ENCODE measurements at places on chromosomes 6 and 20. TPM values are rescaled to one million over a fixed set of nuclear protein-coding genes. Genes with fewer than 3 reads are reported as not detected.

The ITPA gene
- total RNA-seq = 38.5 TPM

The HLA-DQA2 gene
- total RNA-seq = not detected

The ECT2L gene
- not detected for total RNA-seq

The GPR6 gene
- total RNA-seq = not detected

The EIF2S2 gene
- total RNA-seq = 48.6 TPM

The CD40 gene
- 1.7 TPM for total RNA-seq

The TTLL9 gene
- not detected for total RNA-seq

The FAM83C gene
- total RNA-seq = not detected

The SASH1 gene
- 0.24 TPM for total RNA-seq

The COL11A2 gene
- 0.93 TPM for total RNA-seq

- H3K27ac ChIP-seq = no peak overlapping the region
- no peaks in the 10 kb centered on the region for H3K27me3 ChIP-seq
- DNase-seq = no peak
- H3K36me3 ChIP-seq = no peaks in the 10 kb centered on the region
- no peak overlapping the region for H3K4me3 ChIP-seq
Observed at GRCh38 chr20:39359981-39360620, 398.0 kb downstream of the DHX35 start.

DNA sequence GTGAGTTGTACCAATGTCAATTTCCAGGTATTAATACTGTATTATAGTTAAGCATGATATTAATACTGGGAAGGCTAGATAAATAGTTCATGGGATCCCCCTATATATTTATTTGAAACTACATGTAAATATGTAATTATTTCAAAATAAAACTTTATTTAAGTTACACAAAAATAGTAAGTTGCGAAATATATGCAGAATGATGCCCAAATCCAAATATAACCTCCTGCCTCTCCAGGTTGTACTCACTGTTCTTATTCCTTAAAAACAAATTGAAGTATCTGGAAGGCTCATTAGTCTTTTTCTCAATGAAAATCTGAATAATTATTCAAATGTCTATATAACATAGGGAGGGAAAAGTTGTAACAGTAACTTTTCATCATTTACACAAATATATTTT lies 161.9 kb upstream of the DEFB112 start:
- no peak overlapping the region for H3K4me3 ChIP-seq
- H3K4me1 ChIP-seq = no peaks in the 10 kb centered on the region
- no peak for DNase-seq
- H3K36me3 ChIP-seq = no peaks in the 10 kb centered on the region
- no peaks in the 10 kb centered on the region for H3K27me3 ChIP-seq

DNA sequence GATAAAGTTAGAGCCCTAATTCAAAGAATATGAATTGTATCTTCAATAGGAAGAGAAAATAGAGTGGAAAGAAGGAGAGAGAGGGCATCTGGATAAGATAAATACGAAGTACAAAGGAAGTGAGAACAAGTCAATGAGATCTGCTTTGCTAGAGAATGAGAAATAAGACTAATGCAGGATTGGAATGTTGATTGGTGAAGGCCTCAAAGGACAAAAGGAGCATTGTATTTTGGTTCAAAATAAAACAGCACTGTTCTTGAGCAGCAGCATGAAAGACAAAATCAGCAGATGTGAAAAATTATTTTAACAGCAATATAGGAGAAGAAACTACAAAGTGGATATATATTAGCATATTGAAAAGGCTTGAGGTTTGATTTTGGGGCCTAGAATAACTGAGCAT lies 5.1 kb upstream of the TMEM244 start:
- no peak overlapping the region for H3K27ac ChIP-seq
- no peaks in the 10 kb centered on the region for H3K4me1 ChIP-seq
- DNase-seq = no peak
- no peaks in the 10 kb centered on the region for H3K27me3 ChIP-seq
- H3K4me3 ChIP-seq = no peak overlapping the region
- no peaks in the 10 kb centered on the region for H3K36me3 ChIP-seq

- H3K27me3 ChIP-seq = no peaks in the 10 kb centered on the region
- DNase-seq = no peak
- H3K36me3 ChIP-seq = no peaks in the 10 kb centered on the region
- H3K27ac ChIP-seq = no peak overlapping the region
Observed at GRCh38 chr6:37551867-37552266, 52.2 kb upstream of the CCDC167 start.

- DNase-seq = no peak
- H3K27me3 ChIP-seq = peaks cover 4% of the 10 kb centered on the region
- no peak within 1 kb of the TSS for H3K27ac ChIP-seq
- H3K36me3 ChIP-seq = no peaks in the 10 kb centered on the region
- H3K4me3 ChIP-seq = peak within 1 kb of the TSS; percentile 44
Observed at GRCh38 chr6:35213824-35214756, at the start of gene SCUBE3. Gene SCUBE3, plus strand, starts transcription at chr6:35213956. Its CDS starts 463 bp downstream, at chr6:35214419.

GRCh38 chr20:43209831-43210230 lies 20.1 kb upstream of the PTPRT start:
- H3K36me3 ChIP-seq = no peaks in the 10 kb centered on the region
- H3K27ac ChIP-seq = no peak overlapping the region
- DNase-seq = no peak
- no peaks in the 10 kb centered on the region for H3K4me1 ChIP-seq
- no peaks in the 10 kb centered on the region for H3K27me3 ChIP-seq

DNA sequence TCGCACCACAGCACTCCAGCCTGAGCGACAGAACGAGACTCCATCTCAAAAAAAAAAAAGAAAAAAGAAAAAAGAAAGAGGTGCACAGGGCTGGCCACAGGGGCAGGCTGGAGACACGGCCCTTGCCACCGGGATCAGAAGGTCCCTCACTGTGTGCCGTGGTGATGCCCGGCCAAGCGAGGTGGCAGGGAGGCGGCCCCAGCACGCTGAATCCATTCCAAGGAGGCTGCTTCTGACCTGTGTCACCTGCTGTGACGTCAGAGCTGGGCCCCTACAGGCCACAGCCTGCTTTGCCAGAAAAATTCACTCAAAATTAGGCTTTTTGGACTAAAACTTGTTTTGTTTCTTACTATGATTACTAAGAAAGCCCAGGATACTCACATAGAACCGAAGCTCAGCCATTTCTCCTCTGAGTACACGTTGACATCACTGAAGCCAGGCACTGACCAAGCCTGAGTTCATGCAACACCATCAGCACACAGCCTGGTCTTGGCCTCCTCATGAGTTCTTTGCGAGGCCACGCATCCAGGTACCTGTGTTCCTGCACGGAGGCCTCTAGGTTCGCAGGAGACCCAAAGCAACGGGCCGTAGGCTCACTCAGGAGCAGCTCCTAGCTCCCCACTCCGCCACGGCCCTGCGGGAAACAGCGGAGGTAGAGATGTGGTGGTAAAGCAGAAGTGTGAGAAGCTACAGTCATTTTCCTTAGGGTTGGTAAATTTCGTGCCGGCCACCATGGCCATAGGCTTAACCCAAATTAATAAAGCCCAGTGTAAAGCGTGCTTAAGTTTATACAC lies 67.8 kb downstream of the THBS2 start:
- no peak for DNase-seq
- no peaks in the 10 kb centered on the region for H3K27me3 ChIP-seq
- H3K36me3 ChIP-seq = no peaks in the 10 kb centered on the region
- no peak overlapping the region for H3K27ac ChIP-seq
- no peaks in the 10 kb centered on the region for H3K4me1 ChIP-seq
- no peak overlapping the region for H3K4me3 ChIP-seq

GRCh38 chr6:156280065-156280464 lies 497.1 kb upstream of the ARID1B start:
- H3K4me1 ChIP-seq = no peaks in the 10 kb centered on the region
- DNase-seq = no peak
- no peaks in the 10 kb centered on the region for H3K36me3 ChIP-seq
- no peak overlapping the region for H3K4me3 ChIP-seq

DNA sequence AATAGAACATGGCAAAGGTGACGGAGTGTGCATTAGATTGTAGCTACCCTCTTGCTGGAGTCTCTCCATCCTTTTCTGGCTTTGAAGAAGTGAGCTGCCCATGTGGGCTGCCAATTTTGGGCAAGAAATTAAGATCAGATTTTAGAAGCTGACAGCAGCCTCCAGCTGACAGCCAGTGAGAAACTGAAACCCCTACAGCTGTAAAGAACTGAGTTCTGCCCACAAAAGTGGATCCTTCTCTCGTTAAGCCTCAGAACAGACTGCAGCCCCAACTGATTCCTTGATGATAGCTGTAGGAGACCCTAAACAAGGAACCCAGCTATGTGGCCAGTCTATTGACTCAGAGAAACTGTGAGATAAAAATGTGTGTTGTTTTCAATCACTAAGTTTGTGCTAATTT lies 134.1 kb downstream of the CD109 start:
- no peak overlapping the region for H3K27ac ChIP-seq
- H3K4me1 ChIP-seq = no peaks in the 10 kb centered on the region
- no peak overlapping the region for H3K4me3 ChIP-seq
- H3K27me3 ChIP-seq = no peaks in the 10 kb centered on the region

DNA sequence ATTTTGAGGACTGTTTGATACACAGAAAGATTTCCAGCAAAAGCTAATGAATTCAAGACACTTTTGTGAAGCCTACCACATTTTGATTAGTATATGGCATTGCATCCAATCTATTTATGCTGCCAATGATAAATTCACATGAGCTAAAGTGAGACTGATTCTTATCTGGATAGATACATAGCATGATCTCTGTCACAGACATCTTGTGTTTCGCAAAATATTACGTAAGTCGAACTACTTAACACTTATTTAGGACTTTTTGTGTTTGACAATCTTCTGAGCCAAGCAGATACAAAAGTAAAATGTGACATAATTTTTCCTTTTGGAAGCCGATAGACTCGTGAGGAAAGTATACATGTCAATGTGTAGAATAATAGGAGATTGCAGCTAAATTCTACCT lies 251.6 kb downstream of the HACE1 start:
- H3K4me1 ChIP-seq = no peaks in the 10 kb centered on the region
- DNase-seq = no peak
- no peaks in the 10 kb centered on the region for H3K36me3 ChIP-seq
- no peak overlapping the region for H3K27ac ChIP-seq
- no peak overlapping the region for H3K4me3 ChIP-seq
- no peaks in the 10 kb centered on the region for H3K27me3 ChIP-seq

GRCh38 chr6:3809982-3810381 lies 39.2 kb upstream of the FAM50B start:
- no peak overlapping the region for H3K4me3 ChIP-seq
- DNase-seq = no peak

DNA sequence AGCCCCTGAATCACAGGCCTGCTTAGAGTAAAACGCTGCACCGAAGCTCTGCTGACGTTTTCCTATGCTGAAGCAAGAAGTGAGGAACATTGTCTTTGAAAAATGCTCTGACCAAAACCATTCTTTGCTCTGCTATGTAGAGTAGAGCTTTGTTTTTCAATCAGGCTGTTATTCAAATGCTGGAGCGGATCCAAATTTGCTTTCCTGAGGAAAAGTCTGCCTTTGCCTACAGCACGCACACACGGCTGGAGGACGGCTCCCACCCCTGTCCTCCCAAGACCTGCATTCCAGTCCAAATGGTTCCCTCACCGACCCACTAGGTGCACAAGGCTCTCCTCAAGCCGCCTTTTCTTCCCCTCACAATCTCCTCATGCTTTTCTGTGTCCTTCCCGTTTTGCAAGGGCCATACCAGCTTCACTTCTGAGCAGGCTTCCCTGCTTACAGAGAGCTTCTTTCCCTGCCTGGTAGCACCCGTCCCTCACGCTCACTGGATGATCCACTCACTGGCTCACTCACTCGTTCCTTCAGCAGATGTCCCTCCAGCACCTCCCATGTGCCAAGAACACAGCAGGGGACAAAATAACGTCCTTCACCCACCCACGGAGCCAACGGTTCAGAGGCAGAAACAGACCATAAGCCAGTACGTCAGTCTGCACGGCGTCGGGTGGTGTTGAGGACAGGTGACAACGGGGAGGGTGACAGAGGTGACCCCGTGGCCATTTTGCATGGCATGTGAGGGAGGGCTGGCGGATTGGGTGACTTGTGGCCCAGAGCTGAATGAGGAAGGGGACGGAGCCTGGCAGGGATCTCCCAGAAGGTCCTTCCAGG lies 137.9 kb upstream of the NEDD9 start:
- H3K27ac ChIP-seq = no peak overlapping the region
- peaks cover 3% of the 10 kb centered on the region for H3K36me3 ChIP-seq
- H3K27me3 ChIP-seq = no peaks in the 10 kb centered on the region
- DNase-seq = no peak

DNA sequence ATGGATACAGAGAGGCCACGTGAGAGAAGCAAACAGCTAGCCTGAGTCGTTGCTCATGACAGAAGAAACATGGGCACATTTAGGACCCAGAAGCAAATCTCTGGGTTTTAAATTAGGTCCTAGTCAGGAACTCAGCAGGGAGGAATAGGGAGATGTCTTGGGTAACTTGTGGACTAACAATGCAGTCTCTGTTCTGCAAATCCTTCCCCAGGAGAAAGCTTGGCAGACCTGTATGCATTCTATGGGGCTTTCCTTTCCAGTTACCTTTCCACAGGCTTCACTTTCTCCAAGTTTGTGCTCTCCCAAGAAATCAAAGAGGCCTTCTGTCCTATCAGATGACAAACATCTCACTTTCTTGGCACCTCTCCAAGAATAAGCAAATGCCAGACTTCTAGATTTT lies 47.2 kb upstream of the PLCB4 start:
- H3K36me3 ChIP-seq = no peaks in the 10 kb centered on the region
- no peak for DNase-seq
- no peak overlapping the region for H3K27ac ChIP-seq
- H3K4me3 ChIP-seq = no peak overlapping the region

GRCh38 chr6:22716721-22717120 lies 147.4 kb downstream of the HDGFL1 start:
- no peaks in the 10 kb centered on the region for H3K27me3 ChIP-seq
- no peak for DNase-seq
- no peaks in the 10 kb centered on the region for H3K36me3 ChIP-seq
- H3K27ac ChIP-seq = no peak overlapping the region
- H3K4me1 ChIP-seq = no peaks in the 10 kb centered on the region

- H3K4me1 ChIP-seq = no peaks in the 10 kb centered on the region
- no peaks in the 10 kb centered on the region for H3K36me3 ChIP-seq
- H3K4me3 ChIP-seq = no peak overlapping the region
- no peak for DNase-seq
- no peak overlapping the region for H3K27ac ChIP-seq
Observed at GRCh38 chr6:111552241-111552744, 53.4 kb downstream of the TRAF3IP2 start.

- no peaks in the 10 kb centered on the region for H3K36me3 ChIP-seq
- H3K4me3 ChIP-seq = no peak overlapping the region
- no peaks in the 10 kb centered on the region for H3K27me3 ChIP-seq
Observed at GRCh38 chr6:125009578-125009977, 47.3 kb downstream of the RNF217 start.

GRCh38 chr6:108203189-108204112 lies 37.6 kb downstream of the NR2E1 start:
- DNase-seq = no peak
- H3K4me3 ChIP-seq = no peak overlapping the region

GRCh38 chr20:24497851-24498250 lies 28.4 kb downstream of the SYNDIG1 start:
- DNase-seq = no peak
- H3K27me3 ChIP-seq = no peaks in the 10 kb centered on the region
- H3K4me3 ChIP-seq = no peak overlapping the region
- no peaks in the 10 kb centered on the region for H3K36me3 ChIP-seq

GRCh38 chr6:34147906-34148630 lies 2.2 kb upstream of the GRM4 start:
- H3K4me1 ChIP-seq = peaks cover 15% of the 10 kb centered on the region
- H3K27ac ChIP-seq = no peak overlapping the region
- H3K36me3 ChIP-seq = no peaks in the 10 kb centered on the region
- H3K4me3 ChIP-seq = no peak overlapping the region
- no peak for DNase-seq
- no peaks in the 10 kb centered on the region for H3K27me3 ChIP-seq

GRCh38 chr6:15412767-15413166 lies 166.9 kb downstream of the JARID2 start:
- H3K27me3 ChIP-seq = no peaks in the 10 kb centered on the region
- no peaks in the 10 kb centered on the region for H3K36me3 ChIP-seq
- no peak overlapping the region for H3K4me3 ChIP-seq
- DNase-seq = no peak

Data from naive thymus-derived CD4-positive, alpha-beta T cell (primary cell).